Renal pelvis (tissue), 12 donors: ENCODE measurements at places on chromosomes 3 and 15.

DNA sequence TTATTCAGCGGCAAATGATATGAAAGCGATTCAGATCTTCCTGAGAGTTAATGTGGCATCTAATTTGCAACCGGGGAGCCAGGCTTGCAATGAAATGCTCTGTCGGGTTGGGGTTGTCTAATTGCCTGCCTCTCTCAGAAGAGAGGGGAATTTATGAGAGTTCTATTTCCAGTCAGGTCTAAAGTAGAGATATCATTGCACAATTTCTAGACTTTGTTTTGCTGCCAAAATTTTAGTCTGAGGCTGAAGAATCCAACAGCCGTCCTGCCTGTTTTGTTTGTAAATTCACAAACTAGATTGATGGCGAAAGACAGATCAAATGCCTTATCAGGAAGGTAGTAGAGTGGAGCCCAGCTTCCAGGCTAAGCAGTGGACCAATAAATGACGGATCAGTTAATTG is 610 bp downstream of the LIPC start:
- no peak for DNase-seq

DNA sequence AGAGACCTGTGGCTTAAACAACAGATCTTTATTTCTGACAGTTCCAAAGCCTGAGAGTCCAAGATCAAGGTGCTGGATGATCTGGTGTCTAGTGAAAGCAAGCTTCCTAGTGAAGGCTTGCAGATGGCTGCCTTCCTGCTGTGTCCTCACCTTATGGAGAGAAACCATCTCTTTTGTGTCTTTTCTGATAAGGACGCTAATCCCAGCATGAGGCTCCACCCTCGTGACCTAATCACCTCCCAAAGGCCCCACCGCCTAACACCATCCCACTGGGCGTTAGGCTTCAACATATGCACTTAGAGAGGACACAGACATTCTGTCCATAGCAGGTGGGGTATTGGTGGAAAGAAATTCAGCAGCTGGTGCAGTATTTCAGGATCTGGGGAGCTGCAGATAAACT is 19.8 kb upstream of the LYSMD4 start:
- no peak for DNase-seq

DNA sequence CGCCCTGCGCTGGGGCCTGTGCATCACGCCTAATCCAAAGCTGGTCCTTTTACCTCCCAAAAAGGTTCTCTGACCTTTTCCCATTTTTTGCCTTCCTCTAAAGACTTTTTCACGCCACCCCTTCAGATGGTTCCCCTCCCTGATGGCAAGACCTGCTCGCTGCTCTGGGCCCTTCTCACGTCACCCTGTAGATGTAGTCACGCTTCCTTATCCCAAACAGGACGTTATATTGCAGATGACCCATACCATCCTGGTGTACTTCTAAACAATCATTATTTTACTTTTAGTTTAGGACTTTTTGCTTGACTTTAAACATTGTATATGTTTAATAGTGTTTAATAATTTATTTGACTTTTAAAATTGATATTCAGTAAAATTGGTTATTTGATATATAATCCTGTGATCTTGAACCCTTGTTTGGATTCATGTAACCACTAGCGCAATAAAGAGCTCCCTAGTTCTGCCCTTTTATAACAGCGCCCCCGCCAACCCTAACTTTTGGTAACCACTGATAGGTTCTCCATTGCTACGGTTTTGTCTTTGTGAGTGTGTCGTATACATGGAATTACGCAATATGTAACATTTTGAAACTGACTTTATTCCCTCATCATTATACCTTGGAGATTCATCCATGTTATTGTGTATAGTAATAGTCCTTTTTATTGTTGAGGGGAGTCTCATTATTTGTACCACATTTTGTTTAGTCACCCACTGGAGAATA is 159.0 kb upstream of the CHRNA7 start:
- no peak for DNase-seq

- DNase-seq, result peak; percentile 30
These were observed 1.1 kb downstream of the CMTM7 start for GRCh38 chr3:32392536-32393302.

DNA sequence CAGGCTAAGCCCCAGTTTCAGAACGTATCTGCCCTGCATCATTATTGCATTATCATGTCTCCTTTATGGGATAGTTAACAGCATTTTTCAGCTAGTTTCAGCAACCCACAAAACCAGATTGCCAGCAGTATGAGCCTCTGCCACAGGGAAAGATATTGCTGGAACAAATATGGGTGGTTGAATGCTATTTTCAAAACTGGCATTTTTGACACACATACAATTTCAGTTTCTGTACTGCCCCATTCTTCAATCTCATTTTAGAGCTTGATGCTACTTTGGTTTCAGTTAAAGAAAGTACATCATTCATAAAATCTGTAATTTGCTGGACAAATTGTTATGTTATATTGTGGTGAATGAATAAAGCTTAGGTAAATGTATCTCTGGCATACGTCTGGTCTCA is 1037.5 kb downstream of the NAALADL2 start:
- no peak for DNase-seq

DNA sequence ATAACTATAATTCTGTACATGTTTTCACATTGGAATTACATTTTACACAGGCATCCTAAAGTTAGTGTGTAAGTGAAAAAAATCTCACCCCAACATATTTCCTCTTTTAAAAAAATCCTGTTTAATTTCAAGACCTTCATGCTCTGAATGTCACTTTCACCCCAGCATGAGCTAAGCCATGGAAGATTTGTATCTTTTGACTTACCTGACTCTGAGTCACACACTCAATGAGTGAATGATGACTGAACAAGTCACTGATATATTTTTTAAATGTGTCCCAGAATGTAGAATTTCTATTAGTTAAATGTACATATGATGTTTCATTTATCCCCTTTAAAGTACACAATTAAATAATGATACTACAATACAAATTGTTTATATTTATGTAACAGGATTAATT is 199.9 kb upstream of the RBMS3 start:
- no peak for DNase-seq

GRCh38 chr3:111598552-111598951 is 3.4 kb upstream of the ZBED2 start:
- DNase-seq, result no peak

DNA sequence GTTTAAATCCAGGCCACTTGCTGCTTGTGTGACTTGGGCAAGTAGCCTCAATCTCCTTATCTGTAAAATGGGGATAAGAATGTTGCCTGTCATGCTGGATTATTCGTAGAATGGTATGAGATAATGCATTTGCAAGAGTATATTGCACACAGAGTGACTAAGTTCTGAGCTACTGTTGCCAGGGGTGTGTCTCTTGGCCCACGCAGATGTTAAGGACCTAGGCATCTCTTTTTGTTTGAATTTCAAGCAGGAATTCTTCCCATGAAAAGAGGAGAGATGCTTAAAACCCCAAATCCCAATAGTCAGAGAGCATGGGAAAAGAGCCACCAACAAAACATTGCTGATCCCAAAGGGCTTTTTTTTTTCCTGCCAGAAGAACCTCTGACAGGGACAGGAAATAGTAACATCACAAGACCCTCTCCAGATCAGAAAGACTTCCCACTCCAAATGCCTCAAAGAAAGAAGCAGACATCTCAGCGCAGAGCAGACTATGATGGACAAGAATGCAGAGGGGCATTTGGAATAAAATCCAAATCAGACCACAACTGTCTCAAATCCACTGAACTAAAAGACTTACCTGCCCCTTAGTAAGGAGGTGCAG is 90.5 kb downstream of the MRPL46 start:
- DNase-seq, result no peak

DNA sequence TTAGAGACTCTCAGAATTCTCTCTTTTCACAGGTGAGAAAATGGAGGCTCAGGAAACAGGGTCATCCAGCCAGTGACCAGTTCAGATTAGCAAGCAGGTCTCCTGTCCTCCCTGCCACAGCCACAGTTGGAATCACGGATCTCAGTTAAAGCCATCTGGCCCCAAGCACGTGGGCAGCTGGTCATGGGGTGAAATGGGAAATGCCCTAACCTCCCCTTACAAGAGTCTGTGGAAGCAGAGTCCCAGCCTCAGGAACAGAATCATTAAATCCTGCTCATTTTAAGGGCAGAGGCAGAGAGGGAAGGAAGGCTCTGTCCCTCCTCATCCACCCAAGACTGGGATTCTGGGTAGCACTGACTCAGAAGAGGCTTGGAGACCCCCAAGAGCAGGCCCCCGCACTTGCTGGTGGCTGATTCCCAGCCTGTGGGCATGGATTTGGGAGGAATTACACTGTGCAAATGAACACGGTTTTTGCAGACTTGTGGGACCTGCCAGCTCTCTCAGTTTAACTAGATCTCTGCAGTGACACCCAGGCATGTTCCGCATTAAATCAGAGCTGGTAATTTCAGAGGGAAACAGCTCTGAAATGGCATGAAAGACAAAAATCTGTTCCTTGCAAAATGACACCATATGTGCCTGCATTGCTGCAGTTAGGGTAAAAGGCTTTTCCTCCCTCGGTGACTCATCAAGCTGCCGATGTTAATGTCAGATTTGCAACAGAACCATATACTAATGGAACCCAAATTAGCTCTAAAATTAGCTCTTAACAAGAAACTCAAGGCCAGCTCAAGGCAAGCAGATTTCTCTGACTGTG is 89.0 kb downstream of the BDH1 start:
- DNase-seq, result no peak

GRCh38 chr3:122959339-122959738 is 68.2 kb downstream of the SEMA5B start:
- DNase-seq, result no peak

GRCh38 chr15:69244798-69245197 is 53.9 kb upstream of the PAQR5 start:
- no peak for DNase-seq

- DNase-seq, result no peak
These were observed 188.9 kb upstream of the LMCD1 start for GRCh38 chr3:8312685-8313084.

DNA sequence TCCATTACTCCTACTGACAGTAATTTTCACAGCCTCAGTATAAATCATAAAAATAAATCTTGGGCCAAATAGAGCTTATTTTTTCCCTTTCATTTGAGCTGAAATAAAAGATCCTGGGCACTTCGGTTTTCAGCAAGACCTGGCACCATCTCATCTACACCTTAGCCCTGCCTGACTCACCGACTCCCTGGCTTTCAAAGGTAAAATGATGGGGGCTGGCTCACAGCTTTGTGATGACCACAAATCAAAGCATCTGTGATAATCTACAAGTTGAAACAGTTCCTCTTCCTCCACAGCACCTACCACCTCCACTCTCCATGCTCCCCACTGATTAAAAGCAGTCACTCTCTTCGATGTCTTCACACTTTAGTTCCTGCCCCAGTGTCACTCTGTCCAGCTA is 27.6 kb downstream of the DET1 start:
- DNase-seq, result no peak
